NCI-H2081 treated with DMSO at 0.1 percent for 48 hours (cell line): ENCODE measurements at places on chromosomes 7 and 10.

DNA sequence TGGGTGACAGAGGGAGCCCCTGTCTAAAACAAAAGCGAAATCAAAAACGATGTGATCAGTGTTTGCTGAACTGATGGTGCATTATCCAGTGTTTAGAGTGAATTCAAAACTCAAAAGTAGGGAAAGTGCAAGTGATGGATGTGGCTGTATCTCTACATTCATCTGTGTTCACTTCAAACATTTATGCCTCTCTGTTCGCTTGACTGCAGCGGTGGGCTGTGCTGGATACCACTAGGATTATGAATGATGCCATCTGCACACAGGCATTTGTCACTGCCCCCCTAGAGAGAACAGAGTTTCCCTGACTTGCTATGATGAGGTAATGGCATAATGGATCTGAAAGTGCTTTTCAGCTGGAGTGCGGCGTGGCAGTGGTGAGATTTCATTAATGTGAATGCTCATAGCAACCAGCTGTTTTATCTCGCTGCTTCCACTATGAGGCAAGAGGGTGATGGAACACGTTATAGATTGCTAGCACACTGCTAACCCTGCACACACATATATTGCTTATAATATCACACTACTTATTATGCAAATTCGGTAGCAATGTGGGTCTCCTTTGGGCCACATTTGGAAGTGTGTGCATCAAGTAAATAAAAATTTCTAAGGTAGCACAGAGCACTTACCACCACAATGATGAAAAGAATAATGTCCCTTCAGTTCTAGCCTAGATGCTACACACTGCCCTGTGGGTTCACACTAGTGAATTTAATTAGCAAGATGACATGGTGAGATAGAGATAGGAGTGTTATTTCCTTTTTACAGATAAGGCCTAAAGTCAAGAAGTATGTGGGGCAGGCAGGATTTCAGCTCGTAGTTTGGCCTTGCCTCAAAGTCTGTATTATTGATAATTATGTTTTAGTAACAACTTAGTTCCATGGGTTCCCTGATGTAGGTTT lies 164.7 kb downstream of the CAMK1D start:
- DNase-seq, result peak; percentile 44

GRCh38 chr7:129561677-129562359 lies 49.7 kb upstream of the NRF1 start:
- no peak for DNase-seq

GRCh38 chr10:93410697-93411348 lies 71.3 kb downstream of the MYOF start:
- DNase-seq, result no peak

DNA sequence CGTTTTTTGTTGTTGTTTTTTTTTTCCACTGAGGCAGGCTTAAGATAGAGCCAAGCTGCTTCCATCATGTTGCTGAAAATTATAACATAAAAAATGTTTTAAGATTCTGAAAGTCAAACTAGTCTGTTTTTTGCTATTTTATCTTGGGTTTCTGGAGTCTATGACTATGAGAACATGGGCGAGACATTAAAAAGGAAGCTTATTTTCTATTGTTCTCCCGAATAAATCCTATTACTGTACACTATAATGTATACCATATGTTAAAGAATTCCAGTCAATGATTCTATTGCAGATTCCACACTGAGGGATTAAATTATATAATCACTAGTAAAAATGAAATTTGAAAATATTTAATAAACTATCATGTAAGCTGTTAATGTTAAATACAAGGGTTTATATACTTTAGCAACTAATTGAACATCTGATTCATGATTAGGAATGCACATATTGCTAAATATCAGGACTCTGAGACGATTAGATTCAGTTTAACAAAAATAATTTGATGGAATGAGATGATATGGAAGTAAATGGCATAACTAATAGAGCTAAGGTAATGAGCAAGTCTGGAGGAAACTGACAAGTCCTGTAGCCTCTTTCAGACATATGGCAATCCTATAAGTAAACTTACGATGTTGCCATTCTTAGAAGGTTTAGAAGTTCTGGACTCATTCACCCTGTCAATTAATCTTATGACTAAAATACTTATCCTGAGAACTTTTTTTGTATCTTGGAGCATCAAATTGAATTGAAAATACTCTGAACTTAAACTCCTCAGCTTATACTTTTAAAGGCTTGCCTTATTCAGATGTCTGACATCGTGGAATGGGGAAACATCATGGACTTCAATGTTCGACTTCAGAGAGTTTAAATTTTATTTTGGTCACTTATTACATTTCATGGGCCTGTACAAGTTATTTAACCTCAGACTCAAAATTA lies 294.8 kb upstream of the DGKB start:
- no peak for DNase-seq

GRCh38 chr7:591856-592628 lies 72.4 kb upstream of the PDGFA start:
- DNase-seq, result no peak

GRCh38 chr7:92699560-92699959 lies 109.4 kb upstream of the FAM133B start:
- no peak for DNase-seq

GRCh38 chr10:70737250-70737649 lies 47.9 kb downstream of the TBATA start:
- no peak for DNase-seq

DNA sequence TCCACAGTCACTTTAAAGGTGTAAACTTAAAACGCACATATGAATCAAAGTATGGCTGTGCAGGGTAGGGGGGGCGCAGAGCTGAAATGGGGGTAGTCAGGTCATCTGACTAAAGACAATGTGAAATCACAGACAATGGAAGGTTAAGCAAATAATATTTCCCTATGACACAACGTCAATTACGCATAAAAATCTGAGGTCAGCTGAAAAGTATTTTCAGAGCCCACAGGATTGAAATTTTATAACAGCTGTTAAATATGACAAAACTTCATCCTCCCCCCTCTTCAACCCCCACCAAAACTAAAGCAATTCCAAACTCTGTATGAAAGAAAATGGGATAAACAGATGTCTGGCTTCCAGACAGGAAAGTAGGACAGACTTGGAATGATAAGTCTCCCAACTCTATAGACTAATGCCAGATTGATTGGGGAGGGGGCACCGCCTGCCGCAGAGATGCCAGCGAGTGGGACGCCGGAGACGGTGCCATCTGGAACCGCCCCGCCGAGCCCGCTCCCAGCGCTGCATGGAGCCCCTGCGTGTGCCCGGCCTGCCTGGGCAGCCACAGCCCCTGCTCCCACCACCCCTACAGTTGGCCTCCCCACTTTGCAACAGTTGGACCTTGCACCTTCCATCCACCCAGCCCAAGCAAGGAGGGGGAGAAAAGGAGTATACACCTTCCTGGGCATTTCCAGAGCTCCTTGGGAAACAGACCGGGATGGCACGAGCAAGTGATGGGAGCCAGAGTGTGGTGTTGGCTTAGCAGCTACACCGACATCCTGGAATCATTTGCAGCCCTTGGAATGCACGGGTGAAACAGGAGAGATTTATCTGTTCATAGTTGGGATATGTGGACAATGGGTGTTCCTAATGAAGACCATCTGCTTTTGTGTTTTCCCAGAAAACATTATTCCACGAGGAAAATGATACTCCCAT lies 10.7 kb downstream of the EBF3 start:
- no peak for DNase-seq

DNA sequence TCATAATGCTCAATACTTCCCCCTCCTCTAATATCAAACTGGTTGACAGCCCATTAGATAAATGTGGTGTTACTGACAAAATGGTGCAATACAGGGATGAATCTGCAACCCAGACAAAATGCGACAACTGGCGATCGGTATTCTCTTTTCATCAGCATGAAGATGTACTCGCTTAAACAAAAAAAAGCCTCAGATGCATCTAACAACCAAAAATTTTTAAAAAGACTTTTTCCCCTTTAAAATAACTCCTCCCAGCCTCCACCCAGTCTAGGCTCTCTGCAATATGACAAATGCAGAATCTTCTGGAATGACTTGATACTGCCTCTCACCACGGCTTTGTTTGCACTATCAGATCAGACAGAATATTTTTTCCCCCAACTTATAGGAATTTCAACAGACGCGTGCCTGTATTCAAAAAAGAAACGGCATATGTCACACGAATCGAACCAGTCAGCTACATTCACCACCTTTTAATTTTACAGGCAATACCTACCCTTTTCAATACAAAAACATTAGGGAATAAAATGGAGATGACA lies 1.2 kb downstream of the YWHAG start:
- DNase-seq, result no peak

DNA sequence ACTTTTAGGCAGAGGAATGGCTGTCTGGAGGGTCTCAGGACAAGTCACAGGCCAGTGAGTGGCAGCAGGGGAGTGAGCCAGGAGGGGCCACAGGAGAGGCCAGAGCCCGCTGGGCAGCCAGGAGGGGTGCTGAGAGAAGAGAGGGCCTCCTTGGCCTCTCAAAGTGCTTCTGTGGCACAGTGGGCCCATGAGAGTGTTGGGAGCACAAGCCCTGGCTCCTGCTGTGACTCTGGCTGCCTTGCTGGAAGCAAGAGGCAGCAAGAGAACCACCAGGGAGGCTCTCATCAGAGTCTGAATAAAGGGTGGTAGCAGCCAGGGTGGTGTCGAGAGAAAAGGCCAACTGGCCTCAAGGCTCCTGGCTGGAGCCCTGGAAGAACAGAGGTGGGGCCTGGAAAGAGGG lies 91.1 kb downstream of the VOPP1 start:
- no peak for DNase-seq

GRCh38 chr10:91540733-91541132 lies 92.1 kb downstream of the PPP1R3C start:
- no peak for DNase-seq

GRCh38 chr7:104123786-104124185 lies 84.0 kb downstream of the ORC5 start:
- DNase-seq, result no peak

- no peak for DNase-seq
Observed at GRCh38 chr7:14339861-14340260, 350.4 kb upstream of the ETV1 start.

DNA sequence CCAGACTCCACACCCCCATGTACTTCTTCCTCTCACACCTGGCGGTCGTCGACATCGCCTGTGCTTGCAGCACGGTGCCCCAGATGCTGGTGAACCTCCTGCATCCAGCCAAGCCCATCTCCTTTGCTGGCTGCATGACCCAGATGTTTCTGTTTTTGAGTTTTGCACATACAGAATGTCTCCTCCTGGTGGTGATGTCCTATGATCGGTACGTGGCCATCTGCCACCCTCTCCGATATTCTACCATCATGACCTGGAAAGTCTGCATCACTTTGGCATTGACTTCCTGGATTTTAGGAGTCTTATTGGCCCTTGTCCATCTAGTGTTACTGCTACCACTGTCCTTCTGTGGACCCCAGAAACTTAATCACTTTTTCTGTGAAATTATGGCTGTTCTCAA lies 4.8 kb downstream of the OR2A25 start:
- DNase-seq, result no peak

DNA sequence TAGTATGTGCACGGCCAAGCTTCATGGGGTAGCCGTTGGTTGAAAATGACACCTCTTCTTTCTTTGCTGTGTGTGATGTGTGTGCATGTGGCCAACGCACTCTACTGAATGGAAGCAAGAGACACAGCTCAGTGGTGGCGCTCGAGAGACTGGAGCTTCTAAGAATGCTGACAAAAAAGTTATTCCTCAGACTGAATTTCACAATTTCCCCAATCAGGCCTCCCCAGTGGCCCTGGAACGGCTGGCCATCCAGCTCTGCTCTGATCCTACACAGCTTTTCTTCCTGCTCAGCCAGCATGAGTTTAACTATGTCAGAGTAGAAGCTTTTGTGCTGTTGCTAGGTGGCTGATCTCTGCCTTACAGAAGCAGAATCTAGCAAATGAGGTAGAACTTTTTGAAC lies 186.7 kb upstream of the PLXDC2 start:
- DNase-seq, result no peak

DNA sequence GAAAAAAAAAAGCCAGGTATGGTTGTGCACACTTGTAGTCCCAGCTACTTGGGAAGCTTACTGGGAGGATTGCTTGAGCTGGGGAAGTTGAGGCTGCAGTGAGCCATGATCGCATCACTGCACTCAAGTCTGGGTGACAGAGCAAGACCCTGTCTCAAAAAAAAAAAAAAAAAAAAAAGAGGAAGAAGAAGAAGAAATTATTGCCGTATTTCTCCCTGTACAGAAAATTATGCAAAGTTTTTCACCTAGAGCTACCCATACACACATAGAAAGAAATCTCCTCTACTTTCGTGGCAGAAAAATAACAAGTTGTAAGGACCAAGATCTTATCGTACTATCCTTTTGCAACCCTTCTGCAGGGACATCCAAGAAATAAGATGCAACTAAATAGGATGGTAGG lies 25.5 kb downstream of the AKR1B1 start:
- no peak for DNase-seq

DNA sequence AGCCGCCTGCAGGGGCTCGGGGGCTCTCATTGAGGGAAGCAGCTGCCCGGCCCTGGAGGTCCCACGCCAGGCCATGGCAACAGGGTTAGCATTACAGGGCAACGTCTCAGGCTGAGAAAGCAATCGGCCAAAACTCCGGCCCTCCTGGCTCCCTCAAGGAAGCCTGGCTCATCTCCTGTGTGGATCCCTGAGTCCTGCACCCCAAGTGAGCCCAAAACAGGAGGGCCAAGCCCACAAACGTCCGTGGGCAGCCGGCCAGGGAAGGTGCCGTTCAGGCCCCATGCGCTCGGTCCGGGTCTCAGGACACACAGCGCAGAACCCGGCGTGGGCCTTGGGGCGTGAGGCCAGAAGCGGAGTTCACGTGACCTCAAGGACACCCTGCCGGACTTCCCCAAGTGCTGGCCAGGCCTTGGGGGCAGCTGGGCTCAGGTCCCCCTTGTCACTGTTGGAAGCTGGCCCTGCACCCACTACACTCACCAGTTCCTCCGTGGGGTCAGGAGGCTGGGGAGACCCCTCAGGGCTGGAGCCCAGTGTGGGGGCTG lies 8.0 kb upstream of the PWWP2B start:
- DNase-seq, result no peak

GRCh38 chr10:71589617-71590551 lies 129.7 kb downstream of the C10orf105 start:
- no peak for DNase-seq

- DNase-seq, result no peak
Observed at GRCh38 chr10:118873738-118874105, 119.0 kb upstream of the CACUL1 start.

GRCh38 chr7:64516451-64516850 lies 46.4 kb downstream of the ZNF680 start:
- DNase-seq, result no peak

DNA sequence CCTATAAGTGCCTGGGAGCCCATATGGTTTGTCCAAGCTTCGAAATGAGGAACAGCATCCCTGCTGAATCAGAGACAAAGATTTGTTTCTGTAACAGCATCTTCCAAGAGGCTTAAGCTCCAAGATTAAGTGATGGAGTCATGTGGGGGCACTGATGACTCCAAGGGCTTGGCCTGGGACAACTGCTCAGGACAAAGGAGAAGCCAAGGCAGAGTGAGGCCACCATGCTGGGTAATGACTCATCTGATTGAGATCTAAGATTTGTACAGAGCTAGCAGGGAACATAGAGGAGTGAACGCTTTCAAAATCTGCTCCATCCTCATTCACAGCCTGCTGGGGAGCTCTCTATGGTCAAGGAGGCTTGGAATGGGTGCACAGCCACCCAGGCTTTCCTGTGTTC lies 49.3 kb downstream of the C10orf120 start:
- no peak for DNase-seq
